Esophagus muscularis mucosa (tissue), 4 donors: ENCODE measurements at places on chromosomes 16 and 17. TPM values are rescaled to one million over a fixed set of nuclear protein-coding genes. Genes with fewer than 3 reads are reported as not detected.

FGF11 gene
- total RNA-seq = 1.3 TPM

- no peak for DNase-seq
Measured at GRCh38 chr17:57294629-57295501, 38.5 kb downstream of the MSI2 start.

CDH8 gene
- total RNA-seq = 0.42 TPM

B9D1 gene
- 9.8 TPM for total RNA-seq

GRCh38 chr16:22353933-22354541 lies 20.4 kb downstream of the CDR2 start:
- no peak for DNase-seq

DNA sequence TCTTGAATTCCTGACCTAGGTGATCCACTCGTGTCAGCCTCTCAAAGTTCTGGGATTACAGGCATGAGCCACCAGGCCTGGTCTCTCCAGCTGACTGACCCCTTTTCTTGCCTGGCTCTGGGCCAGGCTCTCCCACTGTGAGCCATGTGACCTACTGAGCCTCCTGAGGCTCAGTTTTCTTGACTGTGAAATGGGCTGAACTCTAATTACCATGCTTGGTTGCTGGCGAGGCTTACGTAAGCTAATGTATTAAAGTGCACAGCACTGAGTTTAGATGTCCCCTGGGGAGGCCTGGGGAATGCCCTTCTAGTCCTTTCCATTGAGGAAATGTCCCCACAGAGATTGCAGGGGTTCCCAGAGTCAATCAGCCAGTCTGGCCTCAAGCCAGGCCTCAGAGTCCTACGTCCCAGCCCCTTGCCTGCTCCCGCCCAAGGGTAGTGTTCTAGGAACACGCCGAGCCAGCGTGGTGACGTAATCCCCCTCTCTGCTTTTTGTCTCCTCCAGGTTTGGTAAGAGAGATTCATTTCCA lies 45.8 kb upstream of the LGALS9 start:
- no peak for DNase-seq

GRCh38 chr17:29838961-29839360 lies 91.1 kb downstream of the SSH2 start:
- DNase-seq = no peak

GRCh38 chr16:51442141-51442870 lies 291.2 kb upstream of the SALL1 start:
- no peak for DNase-seq

GRCh38 chr17:68290955-68291835 lies at the start of the genes ARSG and SLC16A6:
Gene ARSG, plus strand, starts transcription at chr17:68291495. Its CDS starts 15,999 bp downstream, at chr17:68307494.
Gene SLC16A6, minus strand, starts transcription at chr17:68291127. Its CDS starts 12,807 bp downstream, at chr17:68278320.
- no peak for DNase-seq

GRCh38 chr17:27657620-27658019 lies 26.6 kb downstream of the LGALS9 start:
- no peak for DNase-seq

DNA sequence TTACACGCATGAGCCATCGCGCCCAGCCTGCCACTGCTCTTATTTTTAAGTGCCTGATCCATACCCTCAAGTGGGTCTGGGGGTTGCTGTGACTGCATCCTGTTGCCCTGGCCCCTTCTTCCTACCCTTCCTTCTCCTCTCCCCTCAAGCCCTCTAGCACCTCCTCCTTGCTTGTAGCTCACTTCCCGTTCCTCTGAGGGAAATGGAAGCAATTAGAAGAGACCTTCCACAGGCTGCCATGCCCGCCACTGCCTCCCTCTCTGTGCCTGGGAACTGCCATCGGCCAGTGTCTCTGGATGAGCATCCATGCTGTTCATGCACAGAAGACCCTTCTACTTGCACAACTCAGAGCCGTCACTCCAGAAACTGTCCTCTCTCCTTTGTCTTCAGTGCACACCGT lies 10.6 kb upstream of the TFAP4 start:
- no peak for DNase-seq

- no peak for DNase-seq
Measured at GRCh38 chr16:705431-706188, at the start of gene FBXL16. Gene FBXL16, minus strand, starts transcription at chr16:705801. Its CDS starts 8,396 bp downstream, at chr16:697405.

TEKT1 gene
- not detected for total RNA-seq

DNA sequence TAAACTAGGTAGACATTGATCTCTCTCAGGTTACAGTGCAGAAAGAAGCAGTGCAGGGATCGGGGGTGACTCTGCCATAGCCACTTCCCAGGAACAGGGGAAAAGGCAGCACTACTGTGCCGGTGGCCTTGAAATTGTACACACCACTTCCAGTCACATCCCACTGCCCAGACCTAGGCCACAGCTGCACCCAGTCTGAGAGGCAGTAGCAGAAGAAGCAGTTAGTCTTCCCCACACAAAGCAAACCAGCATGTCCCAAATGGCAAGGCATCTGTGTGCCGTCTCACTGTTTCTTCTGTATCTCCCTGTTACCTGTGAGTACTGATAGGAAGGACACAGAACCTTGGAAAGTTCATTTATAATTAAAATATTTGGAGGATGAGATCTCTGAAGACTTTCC lies 47.0 kb downstream of the TMC6 start:
- DNase-seq = no peak
